ENCODE measurements at places on chromosomes 1 and 21.

- H3K4me3 ChIP-seq, result no peak overlapping the region
- no peak for DNase-seq
- H3K27me3 ChIP-seq, result no peaks in the 10 kb centered on the region
- no peaks in the 10 kb centered on the region for H3K36me3 ChIP-seq
These were observed 233.9 kb downstream of the PTPRU start for GRCh38 chr1:29470087-29470787.

GRCh38 chr21:44783020-44783696, 18.5 kb downstream of the UBE2G2 start:
- peaks cover 61% of the 10 kb centered on the region for H3K36me3 ChIP-seq
- H3K27ac ChIP-seq, result no peak overlapping the region
- DNase-seq, result no peak
- no peaks in the 10 kb centered on the region for H3K27me3 ChIP-seq

- no peaks in the 10 kb centered on the region for H3K4me1 ChIP-seq
- H3K4me3 ChIP-seq, result no peak overlapping the region
- H3K27ac ChIP-seq, result no peak overlapping the region
- H3K36me3 ChIP-seq, result peaks cover 29% of the 10 kb centered on the region
- no peak for DNase-seq
These were observed 81.9 kb downstream of the JAK1 start for GRCh38 chr1:64884261-64885040.

- no peak overlapping the region for H3K27ac ChIP-seq
- no peak for DNase-seq
- no peaks in the 10 kb centered on the region for H3K4me1 ChIP-seq
- H3K4me3 ChIP-seq, result no peak overlapping the region
- no peaks in the 10 kb centered on the region for H3K27me3 ChIP-seq
- peaks cover 86% of the 10 kb centered on the region for H3K36me3 ChIP-seq
These were observed 24.0 kb downstream of the TMEM53 start for GRCh38 chr1:44650159-44650831.

DNA sequence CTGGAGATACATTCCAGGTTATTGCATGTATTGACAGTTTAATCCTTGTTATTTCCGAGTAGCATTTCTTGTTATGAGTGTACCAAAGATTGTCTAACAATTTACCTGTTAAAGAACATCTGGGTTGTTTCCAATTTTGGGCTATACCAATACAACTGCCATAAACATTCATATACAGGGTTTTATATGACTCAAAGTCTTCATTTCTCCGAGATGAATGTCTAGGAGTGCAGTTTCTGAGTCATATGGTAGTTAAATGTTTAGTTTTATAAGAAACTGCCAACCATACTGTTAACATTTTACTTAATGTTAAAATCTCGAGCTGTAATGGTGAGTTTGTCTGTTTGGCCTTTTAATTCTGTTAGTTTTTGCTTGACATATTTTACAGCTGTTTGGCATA, 10.0 kb downstream of the RAB4A start:
- DNase-seq, result no peak
- no peaks in the 10 kb centered on the region for H3K27me3 ChIP-seq
- no peak overlapping the region for H3K4me3 ChIP-seq
- peaks cover 3% of the 10 kb centered on the region for H3K36me3 ChIP-seq

- peak; percentile 96 for DNase-seq
- peaks cover 16% of the 10 kb centered on the region for H3K4me1 ChIP-seq
- peak overlapping the region; percentile 82 for H3K27ac ChIP-seq
- peaks cover under 1% of the 10 kb centered on the region for H3K36me3 ChIP-seq
- H3K4me3 ChIP-seq, result peak overlapping the region; percentile 90
These were observed 1.8 kb upstream of the CYB5R1 start for GRCh38 chr1:202968895-202969295.

- peak overlapping the region; percentile 93 for H3K27ac ChIP-seq
- DNase-seq, result no peak
- H3K27me3 ChIP-seq, result no peaks in the 10 kb centered on the region
- no peaks in the 10 kb centered on the region for H3K36me3 ChIP-seq
These were observed 35.7 kb upstream of the THEM4 start for GRCh38 chr1:151944857-151945575.

DNA sequence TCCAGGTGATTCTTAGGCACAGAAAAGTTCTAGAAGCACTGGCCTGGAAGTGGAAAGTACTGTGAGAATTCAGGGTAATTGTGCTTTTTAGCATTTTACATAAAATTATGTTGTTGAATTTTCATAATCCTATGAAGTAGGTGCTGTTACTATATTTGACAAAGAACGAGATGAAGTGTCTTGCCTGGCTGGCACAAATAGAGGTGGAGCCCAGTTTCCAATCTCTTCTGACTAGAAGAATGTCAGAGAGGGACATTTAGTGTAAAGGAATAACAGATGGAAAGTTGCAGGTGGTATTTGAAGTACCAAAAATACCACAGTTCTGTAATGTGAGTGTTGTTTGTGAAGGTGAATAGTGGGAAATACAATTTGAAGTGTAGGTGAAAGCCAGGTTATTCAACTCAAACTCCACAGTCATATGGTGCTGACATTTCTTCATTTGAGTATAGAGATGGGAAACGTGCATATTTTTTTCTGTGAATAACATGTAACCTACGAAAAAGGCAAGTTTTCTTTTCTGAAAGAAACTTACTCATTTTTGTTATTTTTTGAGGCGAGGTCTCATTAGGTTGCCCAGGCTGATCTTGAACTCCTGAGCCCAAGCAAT, 3.5 kb upstream of the TMCO2 start:
- no peaks in the 10 kb centered on the region for H3K36me3 ChIP-seq
- H3K4me1 ChIP-seq, result no peaks in the 10 kb centered on the region
- DNase-seq, result no peak
- H3K27ac ChIP-seq, result no peak overlapping the region

DNA sequence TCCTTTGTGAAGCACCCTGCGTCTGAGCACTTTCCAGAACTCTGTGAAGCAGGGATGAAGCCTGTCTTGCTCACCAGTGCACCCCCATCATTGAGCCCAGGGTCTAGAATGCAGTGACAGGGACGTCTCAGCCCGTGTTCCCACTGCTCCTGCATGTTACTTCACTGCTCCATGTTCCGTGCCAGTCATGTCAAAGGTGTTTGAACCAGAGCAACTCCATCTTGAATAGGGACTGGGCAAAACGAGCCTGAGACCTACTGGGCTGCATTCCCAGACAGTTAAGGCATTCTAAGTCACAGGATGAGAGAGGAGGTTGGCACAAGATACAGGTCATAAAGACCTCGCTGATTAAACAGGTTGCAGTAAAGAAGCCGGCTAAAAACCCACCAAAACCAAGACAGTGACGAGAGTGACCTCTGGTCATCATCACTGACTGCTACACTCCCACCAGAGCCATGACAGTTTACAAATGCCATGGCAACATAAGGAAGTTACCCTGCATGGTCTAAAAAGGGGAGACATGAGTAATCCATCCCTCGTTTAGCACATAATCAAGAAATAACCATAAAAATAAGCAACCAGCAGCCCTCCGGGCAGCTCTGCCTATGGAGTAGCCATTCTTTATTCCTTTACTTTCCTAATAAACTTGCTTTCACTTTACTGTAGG, 63.2 kb downstream of the SDC3 start:
- no peaks in the 10 kb centered on the region for H3K36me3 ChIP-seq
- H3K4me1 ChIP-seq, result no peaks in the 10 kb centered on the region

DNA sequence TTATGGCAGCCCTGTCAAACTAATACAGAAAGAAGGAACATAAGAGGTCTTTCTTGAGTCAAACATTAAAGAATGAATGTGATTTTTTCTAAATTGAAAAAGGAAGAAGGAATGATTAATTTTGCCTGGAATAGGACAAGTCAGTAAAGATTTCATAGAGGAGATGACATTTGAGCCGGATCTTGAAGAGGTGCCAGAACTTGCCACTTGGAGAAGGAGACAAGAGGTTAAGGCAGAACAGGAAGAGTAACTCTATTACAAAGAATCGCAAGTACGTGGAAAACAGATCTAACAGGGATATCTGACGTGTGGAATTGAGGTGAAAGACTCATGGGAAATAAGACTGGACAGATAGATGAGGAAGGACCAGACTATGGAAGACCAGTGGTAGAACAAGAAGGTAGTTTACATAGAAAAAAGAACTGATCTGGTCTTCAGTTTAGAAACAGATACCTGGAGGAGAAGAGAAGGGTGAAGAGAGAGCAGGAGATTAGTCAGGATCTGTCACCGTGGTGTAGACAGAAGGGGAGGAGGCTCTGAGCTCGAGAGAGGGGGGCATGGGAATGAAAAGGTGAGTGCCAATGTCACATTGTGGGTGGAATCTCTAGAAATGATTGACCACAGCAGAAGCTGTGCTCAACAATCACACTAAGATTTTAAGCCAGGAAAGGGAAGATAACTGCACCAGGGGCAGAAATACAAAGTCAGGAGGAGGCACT, 32.5 kb downstream of the RHOU start:
- peaks cover 5% of the 10 kb centered on the region for H3K27me3 ChIP-seq
- no peaks in the 10 kb centered on the region for H3K4me1 ChIP-seq
- H3K36me3 ChIP-seq, result no peaks in the 10 kb centered on the region
- H3K4me3 ChIP-seq, result no peak overlapping the region
- H3K27ac ChIP-seq, result no peak overlapping the region
- DNase-seq, result no peak

- no peaks in the 10 kb centered on the region for H3K36me3 ChIP-seq
- H3K4me3 ChIP-seq, result no peak overlapping the region
- no peaks in the 10 kb centered on the region for H3K4me1 ChIP-seq
- no peaks in the 10 kb centered on the region for H3K27me3 ChIP-seq
These were observed 48.2 kb upstream of the EPB41 start for GRCh38 chr1:28865997-28866650.

GRCh38 chr1:33666616-33667015, 194.2 kb downstream of the ZSCAN20 start:
- DNase-seq, result no peak
- no peaks in the 10 kb centered on the region for H3K4me1 ChIP-seq
- peaks cover 15% of the 10 kb centered on the region for H3K27me3 ChIP-seq

DNA sequence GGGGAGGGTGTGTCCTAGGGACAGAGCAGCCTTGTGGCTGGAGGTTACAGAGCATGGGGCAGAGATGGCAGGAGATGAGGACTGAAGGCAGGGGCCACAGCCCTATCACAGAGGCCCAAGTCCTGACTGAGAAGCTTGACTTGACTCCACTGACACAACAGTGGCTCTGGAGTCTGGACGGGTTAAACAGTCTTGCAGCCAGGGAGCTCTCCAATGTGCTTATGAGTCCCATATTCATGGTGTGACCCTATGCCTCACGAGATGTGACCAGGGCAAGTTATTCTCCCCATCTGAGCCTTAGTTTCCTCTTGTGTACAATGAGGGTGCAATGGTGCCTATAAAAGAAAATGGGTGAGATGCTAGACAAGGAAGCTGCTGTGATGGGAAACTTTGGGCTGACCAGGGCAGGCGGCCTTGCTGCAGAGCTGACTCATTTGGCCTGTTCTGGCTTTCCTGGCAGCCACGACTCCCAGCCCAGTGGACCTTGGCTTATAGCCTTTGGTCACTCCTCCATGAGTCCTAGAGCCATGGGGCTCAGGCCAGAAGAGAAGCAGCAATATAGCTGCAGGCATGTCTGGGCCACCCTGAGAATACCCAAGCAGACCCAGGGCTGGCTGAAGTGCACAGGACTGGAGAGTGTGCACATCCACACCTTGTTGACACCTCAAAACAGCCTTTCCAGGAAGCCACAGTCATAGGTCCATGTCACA, 2.8 kb upstream of the TTC22 start:
- no peaks in the 10 kb centered on the region for H3K27me3 ChIP-seq
- no peaks in the 10 kb centered on the region for H3K36me3 ChIP-seq
- no peak overlapping the region for H3K4me3 ChIP-seq
- no peak for DNase-seq
- H3K27ac ChIP-seq, result no peak overlapping the region
- peaks cover 3% of the 10 kb centered on the region for H3K4me1 ChIP-seq

DNA sequence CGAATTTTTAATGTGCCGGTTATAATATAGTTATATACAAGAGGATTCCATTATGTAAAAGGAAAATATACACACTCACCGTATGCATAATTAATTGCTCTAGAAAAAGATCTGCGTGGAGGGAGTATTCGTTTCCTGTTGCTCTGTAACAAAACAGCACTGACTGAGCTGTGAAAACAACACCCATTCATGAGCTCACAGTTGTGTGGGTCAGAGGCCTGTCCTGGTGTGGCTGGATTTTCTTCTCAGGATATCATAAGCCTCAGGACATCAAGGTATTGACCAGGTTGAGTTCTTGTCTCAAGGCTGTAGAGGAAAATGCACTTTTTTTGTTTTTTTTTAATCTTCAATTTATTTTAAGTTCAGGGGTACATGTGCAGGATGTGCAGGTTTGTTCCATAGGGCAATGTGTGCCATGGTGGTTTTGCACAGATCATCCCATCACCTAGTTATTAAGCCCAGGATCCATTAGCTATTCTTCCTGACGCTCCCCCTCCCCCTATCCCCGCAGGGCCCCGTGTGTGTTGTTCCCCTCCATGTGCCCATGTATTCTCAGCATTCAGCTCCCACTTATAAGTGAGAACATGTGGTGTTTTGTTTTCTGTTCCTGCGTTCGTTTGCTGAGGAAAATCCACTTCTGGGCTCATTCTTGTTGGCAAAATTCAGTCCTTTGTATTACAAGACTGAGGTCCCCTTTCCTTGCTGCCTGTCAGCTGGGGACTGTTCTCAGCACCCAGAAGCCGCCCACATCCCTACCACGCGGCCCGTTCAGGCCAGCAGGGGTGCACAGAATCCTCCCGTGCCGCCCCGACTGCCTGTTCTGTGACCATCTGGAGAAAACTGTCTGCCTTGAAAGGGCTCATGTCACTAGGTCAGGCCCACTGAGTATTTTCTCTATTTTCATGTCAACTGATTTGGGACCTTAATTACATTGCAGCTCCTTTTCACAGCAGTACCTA, 87.4 kb upstream of the ERRFI1 start:
- no peaks in the 10 kb centered on the region for H3K4me1 ChIP-seq
- DNase-seq, result no peak
- no peak overlapping the region for H3K27ac ChIP-seq
- H3K27me3 ChIP-seq, result no peaks in the 10 kb centered on the region
- no peaks in the 10 kb centered on the region for H3K36me3 ChIP-seq
- H3K4me3 ChIP-seq, result no peak overlapping the region

- no peak overlapping the region for H3K27ac ChIP-seq
- H3K27me3 ChIP-seq, result peaks cover 4% of the 10 kb centered on the region
- H3K4me3 ChIP-seq, result no peak overlapping the region
- H3K4me1 ChIP-seq, result no peaks in the 10 kb centered on the region
These were observed 8.8 kb upstream of the OBSCN start for GRCh38 chr1:228198977-228199590.

- no peak overlapping the region for H3K4me3 ChIP-seq
- no peaks in the 10 kb centered on the region for H3K27me3 ChIP-seq
- peaks cover 8% of the 10 kb centered on the region for H3K4me1 ChIP-seq
- H3K27ac ChIP-seq, result no peak overlapping the region
- DNase-seq, result no peak
These were observed 13.0 kb downstream of the PCNX2 start for GRCh38 chr1:233282582-233282886.

DNA sequence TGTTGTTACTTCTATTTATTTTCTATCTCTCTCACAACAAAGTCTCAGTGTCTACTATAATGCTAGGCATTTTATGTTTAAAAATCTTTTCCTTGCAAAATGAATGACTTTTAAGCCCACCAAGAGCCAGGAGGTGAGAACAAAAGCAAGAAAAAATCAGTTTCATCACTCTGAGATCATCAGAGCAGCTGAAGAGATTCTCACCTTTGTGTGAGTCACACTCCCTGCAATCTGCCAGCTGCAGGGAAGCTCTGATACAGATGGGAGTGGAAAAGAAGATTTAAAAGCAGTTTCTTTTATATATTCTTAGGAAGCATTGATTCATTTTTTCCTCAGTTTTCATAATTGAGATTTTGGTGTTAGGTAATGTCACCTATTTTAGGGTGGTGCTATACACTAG, 107.6 kb downstream of the LHX9 start:
- H3K36me3 ChIP-seq, result no peaks in the 10 kb centered on the region
- no peaks in the 10 kb centered on the region for H3K4me1 ChIP-seq
- no peaks in the 10 kb centered on the region for H3K27me3 ChIP-seq

GRCh38 chr21:38814126-38815059, 8.7 kb downstream of the ETS2 start:
- peaks cover 96% of the 10 kb centered on the region for H3K36me3 ChIP-seq
- no peak overlapping the region for H3K27ac ChIP-seq
- H3K4me1 ChIP-seq, result peaks cover 17% of the 10 kb centered on the region
- no peaks in the 10 kb centered on the region for H3K27me3 ChIP-seq
- DNase-seq, result no peak
